ENCODE measurements at places on chromosomes 7 and 10. TPM values are rescaled to one million over a fixed set of nuclear protein-coding genes. Genes with fewer than 3 reads are reported as not detected.

Gene ANXA8L1
- total RNA-seq, result not detected

Gene SVOPL
- not detected for total RNA-seq

Gene CPN1
- not detected for total RNA-seq

Gene SPDYE1
- total RNA-seq, result 0.10 TPM

Gene LRMDA
- not detected for total RNA-seq

- DNase-seq, result no peak
These were observed 26.4 kb upstream of the GPR37 start for GRCh38 chr7:124792002-124792401.

GRCh38 chr7:85454904-85455303 lies 268.0 kb upstream of the SEMA3D start:
- no peak for DNase-seq

GRCh38 chr7:18179093-18179492 lies 151.4 kb upstream of the PRPS1L1 start:
- DNase-seq, result no peak

DNA sequence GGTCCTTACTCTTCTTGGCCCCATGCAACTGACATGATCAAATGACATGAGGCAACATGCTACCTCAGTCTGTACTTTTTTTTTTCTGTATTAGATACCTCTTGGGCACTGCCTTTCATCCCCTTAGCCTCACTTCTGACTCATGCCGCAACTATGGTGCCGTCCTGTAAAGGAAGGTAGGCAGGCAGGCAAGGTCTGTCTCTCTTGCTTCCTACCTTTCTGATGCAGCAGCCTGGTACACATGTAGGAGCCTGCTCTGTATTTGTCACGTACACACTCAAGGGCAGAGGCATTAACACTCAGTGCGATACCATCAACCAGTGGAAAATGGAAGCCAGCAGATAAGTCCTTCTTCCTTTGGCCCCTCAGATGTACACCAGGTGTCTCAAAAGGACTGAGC lies 146.7 kb downstream of the ATE1 start:
- no peak for DNase-seq
